Stimulated activated naive CD8-positive, alpha-beta T cell treated with anti-CD3 and anti-CD28 coated beads, Interleukin-15, Interleukin-2, amounts not matched to agents 100 U/mL and 50 U/mL, for 24 hours (primary cell): ENCODE measurements at places on chromosomes 2 and 18.

GRCh38 chr2:201858281-201859184 is 52.2 kb downstream of the CDK15 start:
- DNase-seq, result peak; percentile 45

DNA sequence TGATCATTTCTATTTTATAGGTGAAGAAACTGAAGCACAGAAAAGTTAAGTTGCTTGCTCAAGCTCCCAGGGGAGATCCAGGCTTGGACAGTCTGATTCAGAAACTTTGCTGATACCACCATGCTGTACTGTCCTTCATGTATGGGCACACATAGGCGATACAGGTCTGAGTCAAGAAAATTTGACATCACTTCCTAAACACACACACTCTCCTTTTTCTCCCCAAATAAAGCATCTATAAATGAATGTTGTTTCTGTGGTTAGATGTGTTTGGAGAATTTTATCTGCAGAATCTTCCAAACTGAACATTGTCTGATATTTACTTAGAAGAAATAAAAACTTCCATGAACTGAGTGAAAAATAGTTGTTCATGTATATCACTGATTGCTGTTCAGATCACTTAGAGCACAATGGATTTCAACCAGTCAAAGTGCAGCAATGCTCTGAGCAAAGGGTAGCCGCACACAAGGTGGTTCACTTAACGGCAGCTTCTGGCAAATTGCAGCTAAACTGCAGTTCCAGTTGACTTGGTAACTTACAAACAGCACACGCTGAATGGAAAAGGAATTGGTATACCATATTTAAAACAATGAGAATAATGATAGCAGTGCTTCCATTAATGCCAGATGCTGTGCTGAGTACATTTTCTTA is 10.0 kb upstream of the AGFG1 start:
- DNase-seq, result no peak

DNA sequence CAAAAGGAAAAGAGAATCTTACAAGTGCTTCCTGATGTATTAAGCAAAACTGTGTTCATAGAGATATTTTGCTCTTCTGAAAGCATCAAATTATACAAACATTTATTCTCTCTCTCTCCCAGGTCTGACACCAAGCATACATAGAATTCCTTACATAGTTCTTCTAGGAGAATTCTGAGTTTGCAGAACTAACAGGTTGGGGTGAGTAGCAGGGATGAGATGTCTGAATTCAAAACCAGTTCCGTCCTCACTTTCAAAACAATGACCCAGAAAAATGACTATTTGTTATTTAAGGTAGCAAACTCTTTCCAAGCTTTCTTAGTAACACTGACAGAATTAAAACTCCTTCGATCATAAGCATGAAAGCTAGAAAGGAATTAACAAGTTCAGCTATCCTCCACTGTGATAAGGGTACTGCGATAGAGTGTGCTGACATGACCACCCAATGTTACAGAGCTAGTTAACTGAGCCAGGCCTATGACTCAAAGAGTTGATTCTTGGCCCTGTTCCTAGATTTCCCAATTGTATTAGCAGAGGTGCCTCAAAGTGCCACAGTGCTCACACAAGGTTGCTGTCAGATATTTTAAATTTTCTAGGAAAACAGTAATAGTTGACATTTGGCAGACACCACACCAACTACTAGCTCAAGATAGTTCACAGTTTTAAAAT is 85.8 kb upstream of the SETBP1 start:
- DNase-seq, result no peak

- no peak for DNase-seq
These were observed 69.8 kb upstream of the RASGRP3 start for GRCh38 chr2:33406622-33407021.

DNA sequence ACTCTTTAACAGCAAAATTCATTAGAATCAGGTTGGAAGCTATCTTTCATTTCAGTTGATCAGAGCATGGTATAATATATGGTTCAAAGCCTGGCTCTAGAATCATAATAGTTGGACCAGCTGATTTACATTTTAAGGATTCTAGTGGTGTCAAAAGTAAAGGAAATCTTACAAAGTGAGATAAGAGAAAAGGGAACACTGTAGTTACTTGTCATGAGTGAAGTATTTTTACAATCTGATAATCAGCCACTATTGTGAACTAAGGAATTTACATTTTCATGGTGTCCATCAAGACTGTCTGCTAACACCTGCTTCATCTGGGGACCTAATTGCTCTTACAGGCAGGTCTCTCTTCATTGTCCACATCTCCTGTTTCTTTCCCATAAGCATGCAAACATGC is 161.1 kb downstream of the SLC39A10 start:
- no peak for DNase-seq

- DNase-seq, result no peak
These were observed 49.5 kb downstream of the TFCP2L1 start for GRCh38 chr2:121235542-121235941.

GRCh38 chr18:10979411-10979810 is 170.0 kb downstream of the PIEZO2 start:
- no peak for DNase-seq

DNA sequence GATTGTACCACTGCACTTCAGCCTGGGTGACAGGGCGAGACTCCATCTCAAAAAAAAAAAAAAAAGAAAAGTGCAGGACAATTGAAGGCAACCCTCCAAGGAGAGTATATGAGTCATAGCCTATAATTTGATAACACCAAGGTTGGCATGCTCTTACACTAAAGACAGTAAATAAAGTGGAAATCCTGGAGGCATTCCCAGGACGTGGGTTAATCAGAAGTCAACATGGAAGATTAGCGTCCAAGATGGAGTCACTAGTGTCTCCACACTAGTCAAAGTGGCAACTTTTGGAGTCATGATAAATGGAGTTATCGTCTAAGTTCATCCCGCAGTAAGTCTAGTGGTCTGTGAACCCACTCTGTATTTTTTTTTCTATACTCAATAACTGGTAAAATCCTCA is 21.2 kb upstream of the UGGT1 start:
- DNase-seq, result no peak

DNA sequence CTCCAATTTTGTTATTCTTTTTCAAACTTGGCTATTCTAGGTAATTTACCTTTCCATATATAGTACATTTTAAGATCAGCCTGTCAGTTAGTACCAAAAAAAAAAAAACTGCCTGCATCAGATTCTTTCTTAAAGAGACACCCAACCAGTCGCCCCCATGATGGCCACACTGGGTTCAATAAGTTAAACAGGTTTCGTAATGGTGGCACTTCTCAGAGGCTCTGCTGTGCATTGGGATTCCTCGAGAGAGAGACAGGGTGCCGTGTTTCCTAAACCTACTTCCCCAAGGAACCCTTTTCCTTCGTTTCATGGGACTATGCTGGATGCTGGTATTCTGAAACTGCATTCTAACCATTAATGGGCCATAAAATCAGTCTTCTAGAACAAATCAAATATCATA is 37.4 kb downstream of the MYO7B start:
- DNase-seq, result no peak

DNA sequence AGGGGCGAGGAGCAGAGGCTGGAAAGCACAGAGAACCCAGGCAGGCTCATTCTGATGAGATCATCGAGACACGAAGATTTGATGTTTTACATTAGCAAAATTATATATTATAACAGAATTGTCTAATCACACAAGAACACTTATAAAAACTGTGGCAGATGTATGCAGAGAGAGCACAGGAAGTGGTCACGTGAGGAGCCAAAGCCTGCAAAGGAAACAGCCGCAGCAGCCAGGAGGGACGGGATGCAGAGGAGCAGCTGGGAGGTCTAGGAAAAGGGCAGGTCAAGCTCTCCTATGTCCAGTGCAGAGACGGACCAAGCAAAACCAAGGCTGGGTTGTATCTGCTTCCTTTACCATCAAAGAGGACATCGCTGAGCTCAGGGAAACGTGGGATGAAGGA is 355.1 kb upstream of the MYT1L start:
- DNase-seq, result no peak

GRCh38 chr2:109632158-109632789 is 18.1 kb downstream of the SOWAHC start:
- DNase-seq, result no peak

DNA sequence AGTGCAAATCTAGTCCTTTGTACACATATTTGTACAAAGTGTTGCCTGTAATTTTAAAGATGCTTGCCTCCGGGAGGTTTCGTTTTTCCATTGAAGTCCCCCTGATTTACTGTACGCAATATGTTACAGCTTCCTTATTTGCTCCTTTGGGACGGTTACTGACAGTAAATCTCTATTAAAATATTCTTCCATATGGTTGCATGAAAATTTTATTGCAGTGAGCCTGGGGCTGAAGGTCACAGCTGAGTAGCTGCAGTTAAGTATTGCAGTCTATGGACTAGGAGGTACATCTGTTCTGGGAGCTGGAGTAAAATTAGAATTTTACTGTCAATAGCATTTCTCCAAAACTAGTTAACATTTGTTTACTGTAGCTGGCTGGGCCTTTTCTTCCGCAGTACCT is 119.2 kb downstream of the ETAA1 start:
- DNase-seq, result no peak

DNA sequence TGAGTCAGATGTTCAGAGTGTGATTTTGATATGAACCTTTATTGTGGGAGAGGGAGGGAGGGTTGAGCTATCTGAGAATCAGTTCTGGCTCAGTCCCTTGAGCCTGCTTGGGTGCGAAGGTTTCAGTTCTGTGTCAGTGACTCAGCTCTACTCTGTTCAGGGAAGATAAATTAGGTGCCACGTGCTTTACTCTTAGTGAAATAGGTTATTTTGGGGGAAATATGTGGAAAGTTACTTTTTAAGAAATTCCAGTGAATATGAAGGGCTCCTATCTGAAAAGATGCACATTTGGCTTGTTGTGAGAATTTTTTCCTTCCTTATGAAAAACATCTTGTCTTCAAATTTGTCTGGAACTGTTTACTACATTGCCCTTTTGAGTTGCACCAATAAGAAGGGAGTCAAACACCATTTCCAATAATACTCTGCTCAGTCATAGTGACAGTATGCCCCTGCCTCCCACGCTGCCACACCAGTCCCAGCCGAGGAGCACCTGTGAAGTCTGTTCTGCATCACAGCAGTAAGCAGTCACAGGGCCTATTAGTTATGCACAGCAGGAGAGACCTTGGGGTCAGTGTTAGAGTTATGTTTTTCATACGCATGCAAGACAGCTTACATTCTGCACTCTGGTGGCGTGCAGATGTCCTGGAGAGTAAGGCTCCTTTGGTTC is 32.8 kb upstream of the DNAH7 start:
- peak; percentile 57 for DNase-seq

GRCh38 chr2:212402316-212402715 is 136.3 kb downstream of the ERBB4 start:
- no peak for DNase-seq

- DNase-seq, result no peak
These were observed 322.3 kb downstream of the FSIP2 start for GRCh38 chr2:186060744-186061440.

DNA sequence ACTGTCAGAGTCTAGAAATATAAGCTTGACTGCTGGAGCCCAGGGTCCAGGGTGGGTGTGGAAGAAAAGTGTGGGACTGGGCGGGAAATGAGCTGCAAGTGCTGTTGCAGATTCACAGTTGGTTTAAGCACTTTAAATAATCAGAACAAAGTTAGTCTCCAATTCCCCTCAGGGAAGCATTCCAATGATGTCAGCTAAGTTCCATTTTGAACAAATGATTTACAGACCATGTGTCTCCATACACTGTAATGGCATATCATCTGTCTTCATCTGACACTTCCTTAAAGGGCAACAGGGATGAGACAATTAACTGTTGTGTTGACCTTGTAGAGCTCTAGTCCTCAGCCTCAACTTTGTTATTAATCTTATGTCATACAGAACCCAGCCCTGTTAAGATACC is 31.5 kb upstream of the REG3A start:
- DNase-seq, result no peak

- DNase-seq, result no peak
These were observed 54.0 kb downstream of the SCG2 start for GRCh38 chr2:223548194-223548593.

GRCh38 chr2:33104726-33105125 is 158.0 kb downstream of the LTBP1 start:
- DNase-seq, result no peak

GRCh38 chr2:221943076-221943810 is 355.6 kb downstream of the PAX3 start:
- no peak for DNase-seq

DNA sequence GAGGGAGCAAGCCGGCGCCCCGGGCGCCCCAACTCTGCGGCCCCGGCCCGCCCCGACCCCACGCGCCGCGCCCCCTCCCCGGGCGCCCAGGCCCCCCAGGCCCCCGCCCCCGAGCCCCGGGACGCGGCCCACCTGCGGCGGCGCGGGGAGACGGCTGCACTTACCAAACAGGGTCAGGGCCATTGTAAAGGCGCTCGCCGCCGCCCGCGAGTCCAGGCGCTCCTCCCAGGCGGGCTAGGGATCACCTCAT is 526 bp downstream of the CHN1 start:
- no peak for DNase-seq

- DNase-seq, result no peak
These were observed 54.2 kb downstream of the SERTAD2 start for GRCh38 chr2:64599469-64599868.

- no peak for DNase-seq
These were observed 1.7 kb upstream of the TMEM185B start for GRCh38 chr2:120224735-120225548.

GRCh38 chr2:20757405-20758090 is 65.4 kb downstream of the LDAH start:
- no peak for DNase-seq

DNA sequence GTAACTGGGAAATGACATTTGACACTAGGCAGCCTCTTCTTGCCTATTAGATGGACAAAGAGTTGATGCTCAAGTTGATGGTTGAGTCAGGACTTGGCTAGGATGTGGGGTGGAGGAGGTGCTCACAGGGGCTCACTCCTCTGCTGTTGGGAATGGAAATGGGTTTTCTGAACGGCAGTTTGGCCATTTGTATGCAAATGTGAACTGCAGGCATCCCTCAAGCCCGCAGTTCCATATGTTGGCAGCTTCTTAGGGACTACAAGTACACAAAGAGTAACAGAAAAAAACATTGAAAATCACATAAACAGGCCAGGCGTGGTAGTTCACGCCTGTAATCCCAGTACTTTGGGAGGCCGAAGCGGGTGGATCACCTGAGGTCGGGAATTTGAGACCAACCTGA is 80.8 kb downstream of the INPP5D start:
- no peak for DNase-seq
